ENCODE measurements at places on chromosomes 7 and 10.

- no peaks in the 10 kb centered on the region for H3K36me3 ChIP-seq
- peak; percentile 11 for DNase-seq
- peaks cover 29% of the 10 kb centered on the region for H3K27me3 ChIP-seq
- peaks cover 17% of the 10 kb centered on the region for H3K4me1 ChIP-seq
- H3K27ac ChIP-seq: peak overlapping the region; percentile 92
These were observed 527 bp upstream of the HERPUD2 start for GRCh38 chr7:35695473-35695850.

- H3K27me3 ChIP-seq: no peaks in the 10 kb centered on the region
- H3K4me1 ChIP-seq: no peaks in the 10 kb centered on the region
- no peak overlapping the region for H3K4me3 ChIP-seq
- H3K36me3 ChIP-seq: no peaks in the 10 kb centered on the region
- no peak overlapping the region for H3K27ac ChIP-seq
- no peak for DNase-seq
These were observed 18.2 kb downstream of the IL15RA start for GRCh38 chr10:5959142-5959541.

DNA sequence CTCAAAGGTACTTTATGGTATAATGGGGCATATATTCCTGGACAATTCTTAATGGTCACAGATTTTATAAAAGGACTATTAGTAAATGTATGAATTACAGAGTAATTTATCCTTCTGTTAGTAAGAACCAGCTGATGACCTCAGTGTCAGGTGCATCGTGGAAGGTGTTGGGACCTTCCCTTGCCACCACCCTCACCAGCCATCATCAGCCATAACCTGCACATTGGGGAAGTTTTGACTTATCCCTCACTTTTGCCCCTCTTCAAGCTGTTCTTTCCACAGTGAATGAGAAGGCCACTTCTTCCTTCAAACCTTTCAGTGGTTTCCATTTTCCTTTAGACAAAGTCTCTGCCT lies 52.2 kb downstream of the FIGNL1 start:
- H3K36me3 ChIP-seq: no peaks in the 10 kb centered on the region
- no peak overlapping the region for H3K4me3 ChIP-seq
- no peaks in the 10 kb centered on the region for H3K27me3 ChIP-seq

GRCh38 chr10:16919121-16919982 lies 102.1 kb upstream of the RSU1 start:
- no peaks in the 10 kb centered on the region for H3K4me1 ChIP-seq
- no peak for DNase-seq
- H3K4me3 ChIP-seq: no peak overlapping the region
- no peaks in the 10 kb centered on the region for H3K27me3 ChIP-seq
- no peak overlapping the region for H3K27ac ChIP-seq
- no peaks in the 10 kb centered on the region for H3K36me3 ChIP-seq

DNA sequence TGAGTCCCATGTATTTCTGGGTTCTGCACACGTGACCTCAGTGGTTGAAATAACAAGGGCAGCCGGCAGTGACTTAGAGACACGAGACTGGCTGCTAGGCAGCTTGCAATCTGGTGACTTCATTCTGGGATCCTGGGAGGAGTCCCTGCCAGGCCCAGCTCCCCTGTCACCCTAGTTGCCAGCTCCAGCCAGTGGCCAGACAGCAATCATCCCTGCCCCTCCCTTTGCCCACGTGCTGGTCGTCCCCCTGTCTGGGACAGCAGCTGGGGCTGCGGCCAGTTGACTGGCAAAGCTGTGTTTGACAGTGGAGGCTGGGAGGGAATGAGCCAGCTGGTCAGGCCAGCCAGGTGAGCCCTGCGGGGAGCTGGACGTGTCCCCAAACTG lies 30.0 kb downstream of the ADGRA1 start:
- no peaks in the 10 kb centered on the region for H3K36me3 ChIP-seq
- no peak for DNase-seq
- no peak overlapping the region for H3K27ac ChIP-seq
- H3K27me3 ChIP-seq: no peaks in the 10 kb centered on the region

DNA sequence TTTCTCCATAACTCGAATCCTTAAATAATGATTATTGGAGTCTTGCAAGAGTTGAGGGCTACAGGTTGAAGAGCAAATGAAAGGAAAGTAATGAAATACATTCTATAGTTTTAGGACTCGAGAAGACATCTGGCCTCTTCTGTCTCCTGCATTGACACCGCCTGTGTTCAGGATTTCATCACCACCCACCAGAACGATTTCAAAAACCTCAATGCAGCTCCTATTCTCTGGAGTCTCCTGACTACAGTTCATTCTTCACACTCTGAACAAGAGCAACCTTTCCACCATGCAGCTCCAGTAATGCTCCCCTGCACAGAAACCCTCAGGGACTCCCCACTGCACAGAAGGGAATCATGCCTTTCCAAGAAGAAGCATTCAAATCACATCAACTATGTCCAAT lies 5.5 kb downstream of the IL15RA start:
- no peak overlapping the region for H3K27ac ChIP-seq
- DNase-seq: no peak
- no peak overlapping the region for H3K4me3 ChIP-seq
- no peaks in the 10 kb centered on the region for H3K36me3 ChIP-seq
- H3K4me1 ChIP-seq: peaks cover 9% of the 10 kb centered on the region

GRCh38 chr7:6249043-6249442 lies 23.4 kb downstream of the CYTH3 start:
- no peaks in the 10 kb centered on the region for H3K36me3 ChIP-seq
- no peak overlapping the region for H3K4me3 ChIP-seq
- H3K4me1 ChIP-seq: peaks cover 20% of the 10 kb centered on the region

DNA sequence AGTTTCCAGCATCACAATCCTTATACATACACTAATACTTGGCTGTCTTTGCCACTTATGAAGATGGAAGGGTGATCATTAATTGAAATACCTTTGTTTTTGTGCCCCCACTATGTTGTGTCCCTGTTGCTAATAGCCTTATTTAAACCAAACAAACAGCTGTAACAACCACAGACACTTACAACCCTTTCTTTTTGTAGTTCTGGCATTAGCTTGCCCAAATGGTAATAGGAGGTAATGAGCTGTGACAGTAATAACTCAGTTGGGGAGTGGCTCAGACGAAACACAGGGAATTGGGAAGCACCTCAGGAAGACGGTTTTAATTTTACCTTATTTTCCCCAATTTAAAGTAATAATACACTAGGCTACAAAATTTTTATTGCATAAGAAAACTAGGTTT lies 83.4 kb downstream of the MDFIC start:
- H3K36me3 ChIP-seq: no peaks in the 10 kb centered on the region
- no peaks in the 10 kb centered on the region for H3K27me3 ChIP-seq
- no peak for DNase-seq
- H3K4me1 ChIP-seq: peaks cover 55% of the 10 kb centered on the region

GRCh38 chr10:34489973-34490745 lies 324.9 kb downstream of the PARD3 start:
- H3K36me3 ChIP-seq: no peaks in the 10 kb centered on the region
- DNase-seq: no peak
- H3K27ac ChIP-seq: no peak overlapping the region
- H3K27me3 ChIP-seq: no peaks in the 10 kb centered on the region

DNA sequence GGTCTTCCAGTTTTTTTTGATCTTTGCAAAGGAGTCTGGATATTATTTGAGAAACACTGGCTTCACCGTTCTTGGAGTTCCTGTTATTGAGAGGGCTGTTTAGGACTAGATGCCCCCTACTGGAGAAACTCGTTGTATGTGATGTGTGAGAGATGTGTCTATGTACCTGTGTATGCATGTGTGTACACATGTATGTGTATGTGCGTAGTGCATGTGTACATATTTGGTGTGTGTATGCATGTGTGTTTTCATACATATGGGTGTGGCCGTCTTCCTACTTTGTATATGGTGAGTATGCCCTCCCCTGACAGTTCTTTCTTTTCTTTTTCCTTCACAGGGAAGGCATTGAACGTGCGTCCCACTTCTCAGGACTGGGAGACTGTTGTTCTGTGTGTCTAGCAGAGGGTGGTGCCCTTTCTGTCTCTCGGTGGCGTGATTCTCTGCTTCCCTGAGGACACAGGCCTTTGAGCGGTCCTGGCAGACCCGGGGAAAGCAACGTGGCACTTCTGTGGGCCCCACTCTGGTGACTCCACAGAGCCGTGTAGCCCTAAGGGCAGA lies 3.0 kb upstream of the CALHM3 start:
- no peak overlapping the region for H3K4me3 ChIP-seq
- H3K36me3 ChIP-seq: no peaks in the 10 kb centered on the region
- DNase-seq: peak; percentile 76
- H3K27ac ChIP-seq: no peak overlapping the region
- no peaks in the 10 kb centered on the region for H3K27me3 ChIP-seq
- H3K4me1 ChIP-seq: no peaks in the 10 kb centered on the region

All from GM23338 (cell line).